ENCODE measurements at places on chromosomes 6 and 20.

- no peak for DNase-seq
These were observed 184.0 kb downstream of the GPX5 start for GRCh38 chr6:28709478-28710349.

- no peak for DNase-seq
These were observed 141.6 kb downstream of the TRIM27 start for GRCh38 chr6:28782113-28782673.

- no peak for DNase-seq
These were observed 12.7 kb upstream of the EFHC1 start for GRCh38 chr6:52407467-52407866.

GRCh38 chr6:18293076-18293904 is 29.0 kb upstream of the DEK start:
- no peak for DNase-seq

GRCh38 chr6:159004592-159004991 is 4.6 kb upstream of the RSPH3 start:
- no peak for DNase-seq

DNA sequence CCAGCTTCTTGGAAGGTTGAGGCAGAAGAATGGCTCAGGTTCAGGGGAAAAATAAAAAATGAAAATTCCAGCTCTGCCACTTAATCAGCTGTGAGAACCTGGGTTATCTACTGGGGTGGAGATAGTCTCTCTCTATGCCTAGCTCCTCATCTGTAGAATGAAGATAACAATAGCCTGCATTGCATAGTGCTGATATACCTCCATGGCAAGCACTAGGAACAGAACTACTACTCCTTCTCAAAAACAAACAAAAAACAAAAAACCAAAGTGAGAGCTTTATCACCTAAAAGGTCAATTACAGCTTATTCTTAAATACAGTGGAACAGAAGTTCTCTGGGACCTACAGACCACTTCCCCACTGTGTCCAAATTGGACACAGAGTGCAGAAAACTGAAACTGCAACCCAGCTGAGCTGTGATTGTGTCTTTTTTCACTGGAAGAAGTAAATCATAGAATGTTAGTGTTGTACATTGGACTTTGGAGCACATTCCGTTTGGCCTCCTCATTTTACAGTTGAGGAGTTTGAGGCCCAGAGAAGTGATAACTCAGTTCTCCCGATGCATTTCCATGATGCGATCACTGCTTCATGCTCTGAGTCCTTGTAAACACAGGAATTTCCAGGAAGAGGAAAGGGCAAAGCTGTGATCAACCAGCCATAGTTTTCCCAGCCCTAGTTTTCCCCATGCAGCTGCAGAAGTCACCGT is 23.3 kb downstream of the MTFR2 start:
- no peak for DNase-seq

GRCh38 chr6:37273690-37274089 is 15.7 kb upstream of the TMEM217 start:
- no peak for DNase-seq

DNA sequence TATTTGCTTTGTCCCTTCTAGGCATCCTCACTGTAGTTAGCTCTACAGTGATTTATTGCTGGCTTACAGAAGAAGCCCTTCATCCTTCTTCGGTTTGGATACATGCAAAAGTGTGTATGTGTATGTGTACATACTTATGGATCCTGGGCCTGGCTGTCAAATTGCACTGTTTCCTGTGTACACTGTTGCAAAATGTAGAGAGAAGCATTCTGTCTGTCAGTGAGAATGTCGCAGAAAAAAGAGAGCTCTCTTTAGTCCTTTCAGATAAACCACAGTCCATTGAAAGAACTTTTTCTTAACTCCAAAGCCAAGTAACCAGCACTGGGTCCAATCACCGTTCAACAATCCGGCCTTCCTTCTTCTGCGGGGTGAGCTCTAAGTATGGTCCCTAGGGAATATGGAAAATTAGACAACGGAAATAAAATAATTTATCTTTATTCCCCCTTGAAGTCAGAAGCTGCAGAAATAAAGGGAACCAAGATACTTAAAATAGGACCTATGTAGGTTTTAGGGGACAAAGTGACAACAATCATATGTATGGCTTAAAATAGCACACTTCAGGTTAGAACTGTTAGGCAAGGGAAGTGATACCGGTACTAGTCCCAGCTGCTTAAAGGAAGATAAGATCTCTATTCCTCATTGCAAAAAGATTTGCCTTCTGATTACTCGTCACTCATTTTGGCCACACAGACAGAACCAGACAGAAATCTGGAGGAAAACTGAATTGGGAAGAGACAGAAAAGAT is 107.0 kb downstream of the CD83 start:
- DNase-seq: no peak

- DNase-seq: no peak
These were observed 48.6 kb downstream of the HAO1 start for GRCh38 chr20:7891705-7892104.

GRCh38 chr6:56843476-56844349 is 111.2 kb upstream of the BEND6 start:
- DNase-seq: peak; percentile 73

DNA sequence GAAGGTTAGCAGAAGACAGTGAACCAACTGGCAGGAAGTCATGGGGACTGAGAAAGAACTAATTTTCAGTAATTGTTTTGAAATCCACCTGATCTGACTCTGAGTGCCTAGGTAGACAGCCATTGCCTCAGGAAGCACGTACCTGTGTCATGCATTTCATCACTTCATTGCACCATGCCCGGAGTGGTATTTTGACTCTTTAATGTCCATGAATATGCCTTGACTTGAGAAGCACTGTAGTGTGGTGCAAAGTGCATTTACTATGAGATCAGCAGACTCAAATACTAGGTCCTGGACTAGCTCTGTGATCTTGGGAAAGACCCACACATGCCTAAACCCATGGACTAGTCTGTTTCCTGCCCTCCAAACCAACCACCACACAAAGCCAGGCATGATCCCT is 370.9 kb upstream of the MARCKS start:
- no peak for DNase-seq

DNA sequence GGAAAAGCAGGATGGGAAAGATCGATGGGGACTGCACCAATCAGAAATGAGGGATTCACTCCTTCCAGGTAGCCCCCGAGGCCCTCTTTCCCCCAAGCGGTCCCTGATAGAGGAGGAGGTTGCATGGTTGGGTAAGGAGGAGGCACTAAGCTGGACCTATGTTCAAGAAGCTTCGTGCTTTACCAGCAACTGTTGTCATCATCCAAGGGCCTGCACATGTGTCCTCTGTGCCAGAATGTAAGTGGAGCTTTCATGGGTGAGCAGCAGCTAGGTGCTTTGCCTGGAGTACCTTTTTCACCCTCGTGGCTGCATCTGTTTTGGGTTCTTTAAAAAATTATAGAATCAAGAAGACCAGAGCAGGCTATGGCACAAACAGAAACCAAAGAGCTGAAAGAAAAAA is 54.0 kb downstream of the GMPR start:
- DNase-seq: no peak

- DNase-seq: no peak
These were observed 100.8 kb downstream of the CAP2 start for GRCh38 chr6:17494177-17494576.

GRCh38 chr20:23603321-23603720 is 2.4 kb downstream of the CST9 start:
- no peak for DNase-seq

GRCh38 chr6:136378888-136379287 is 89.2 kb upstream of the BCLAF1 start:
- no peak for DNase-seq

DNA sequence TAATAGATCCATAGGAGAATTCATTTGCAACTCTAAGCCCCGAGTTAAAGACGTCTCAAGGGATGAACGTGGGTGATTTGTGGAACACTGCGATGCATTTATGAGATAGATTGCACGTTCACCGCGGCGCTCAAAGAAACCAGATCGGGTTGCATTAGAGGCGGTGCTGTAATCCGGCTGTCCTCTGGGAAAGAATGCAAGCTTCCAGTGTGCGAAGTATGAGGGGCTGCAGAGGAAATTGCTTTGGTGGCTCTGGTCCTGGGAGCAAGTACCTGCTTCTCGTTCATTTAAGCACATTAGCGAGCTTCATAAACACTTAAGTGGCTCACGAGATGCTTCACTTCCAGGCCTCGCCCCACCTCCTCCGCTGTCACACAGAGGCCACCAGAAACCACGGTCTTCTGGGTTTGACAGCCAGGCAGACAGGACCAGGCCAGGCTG is 182.3 kb downstream of the CDH4 start:
- DNase-seq: no peak

DNA sequence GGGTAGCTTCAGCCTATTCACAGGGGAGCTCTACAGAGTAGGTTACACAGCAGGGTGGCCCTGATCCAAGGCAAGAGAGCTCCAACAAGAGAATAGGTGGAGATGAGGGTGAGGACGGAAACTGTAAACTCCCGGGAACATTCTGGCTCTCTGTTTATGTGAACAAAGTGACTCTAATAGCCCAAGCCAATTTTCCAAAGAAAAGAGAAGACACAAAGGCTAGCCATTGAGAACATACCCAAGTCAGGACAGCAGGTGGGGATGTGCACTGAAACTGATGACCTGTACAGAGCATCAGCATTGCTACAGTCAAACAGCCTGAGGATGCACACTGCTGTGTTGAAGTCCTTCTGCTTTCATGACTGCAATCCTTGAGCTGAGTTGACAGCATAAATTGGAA is 136.0 kb upstream of the TOP1 start:
- peak; percentile 4 for DNase-seq

- no peak for DNase-seq
These were observed 131.2 kb downstream of the SH3BGRL2 start for GRCh38 chr6:79762370-79762769.

DNA sequence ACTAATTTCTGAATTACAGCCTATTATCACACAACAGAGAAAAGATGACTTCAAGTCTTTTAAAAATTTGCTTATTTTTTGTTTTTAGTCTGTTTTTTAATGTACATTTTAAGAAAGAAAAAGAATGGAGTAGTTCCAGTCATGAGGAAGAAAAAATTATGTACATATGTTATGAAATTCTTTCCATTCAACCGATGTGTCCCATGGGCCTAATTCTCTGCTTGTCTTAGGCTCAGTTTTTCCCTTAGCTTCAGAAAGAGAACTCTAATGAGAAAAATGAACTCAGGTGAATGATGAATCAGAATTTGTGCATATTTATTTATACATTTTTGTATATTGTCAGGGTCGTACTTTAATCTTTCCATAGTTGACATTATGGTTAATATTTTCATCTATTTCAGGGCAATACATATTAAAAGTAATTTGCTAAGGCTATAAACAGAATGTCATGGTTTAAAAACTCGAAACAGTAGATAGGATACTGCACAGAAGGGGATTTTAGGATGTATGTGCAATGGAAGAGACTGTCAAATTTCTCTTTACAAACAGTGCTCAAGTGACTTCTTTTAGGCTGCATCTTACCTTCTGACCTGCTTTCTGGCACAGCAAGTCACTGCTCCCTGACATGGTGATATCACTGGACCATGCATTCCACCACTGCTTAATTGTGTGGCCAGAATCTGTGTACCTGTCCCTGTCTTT is 153.1 kb downstream of the EPHA7 start:
- no peak for DNase-seq

DNA sequence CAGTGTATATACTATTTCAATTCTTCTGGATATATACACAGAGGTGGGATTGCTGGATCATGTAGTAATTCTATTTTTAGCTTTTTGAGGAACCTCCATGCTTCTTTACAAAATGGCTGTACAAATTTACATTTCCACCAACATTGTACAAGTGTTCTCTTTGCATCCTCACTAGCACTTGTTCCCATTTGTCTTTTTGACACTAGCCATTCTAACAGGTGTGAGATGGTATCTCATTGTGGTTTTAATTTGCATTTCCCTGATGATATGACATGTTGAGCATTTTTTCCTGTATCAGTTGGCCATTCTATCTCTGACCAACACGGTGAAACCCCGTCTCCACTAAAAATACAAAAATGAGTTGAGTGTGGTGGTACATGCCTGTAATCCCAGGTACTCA is 68.1 kb upstream of the PMEPA1 start:
- no peak for DNase-seq

- DNase-seq: no peak
These were observed 15.1 kb upstream of the EDN1 start for GRCh38 chr6:12275107-12275506.

DNA sequence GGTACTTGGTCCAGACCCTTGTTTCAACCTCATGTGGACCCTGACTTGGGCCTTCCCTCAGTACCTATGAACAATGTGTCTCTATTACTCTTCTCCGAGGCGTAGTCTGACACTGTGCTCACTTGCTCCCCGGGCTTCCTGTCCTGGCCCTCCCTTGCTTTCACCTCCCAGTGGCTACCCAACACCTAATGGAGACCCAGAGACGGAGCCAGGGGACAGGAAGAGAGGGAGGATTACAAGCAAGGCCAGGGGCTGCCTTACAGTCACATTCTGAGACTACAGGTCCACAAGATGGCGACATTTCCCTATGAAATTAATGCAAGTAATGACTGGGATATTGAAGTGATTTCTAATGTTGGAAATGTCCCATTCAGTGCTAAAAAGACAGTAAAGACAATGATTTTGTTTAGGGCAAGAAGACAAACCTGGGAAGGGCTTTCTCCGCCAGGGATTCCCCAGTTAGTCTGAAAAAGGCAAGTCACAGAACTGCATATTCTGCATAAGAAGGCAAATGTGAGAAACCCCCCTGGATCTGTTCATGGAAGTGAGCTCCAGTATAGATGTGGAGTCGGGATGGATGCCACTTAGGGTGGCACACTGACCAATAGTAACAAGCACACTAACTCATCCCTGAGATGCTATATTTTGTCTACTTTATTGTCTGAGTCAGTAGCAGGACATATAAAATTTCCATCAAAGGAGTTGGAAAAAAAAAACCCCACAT is 44.0 kb upstream of the ZBTB24 start:
- peak; percentile 37 for DNase-seq

DNA sequence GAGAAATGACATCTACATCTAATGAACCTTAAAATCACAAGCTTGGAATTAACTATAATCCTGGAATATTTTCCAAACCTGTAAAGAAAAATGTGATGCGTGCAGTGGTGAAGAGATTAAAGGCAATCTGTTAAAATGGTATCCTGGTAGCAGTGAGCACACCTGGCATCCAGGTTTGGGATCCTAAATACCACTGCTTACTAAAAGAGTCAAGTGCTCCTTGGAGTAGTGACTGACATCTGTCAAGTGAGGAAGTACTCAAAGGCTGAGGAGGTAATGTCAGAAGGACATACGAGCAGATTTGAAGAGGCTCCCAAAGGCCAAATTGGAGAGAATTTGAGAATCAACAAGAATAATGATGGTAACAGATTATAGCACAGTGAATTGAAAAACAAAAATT is 32.8 kb downstream of the PCMT1 start:
- no peak for DNase-seq

DNA sequence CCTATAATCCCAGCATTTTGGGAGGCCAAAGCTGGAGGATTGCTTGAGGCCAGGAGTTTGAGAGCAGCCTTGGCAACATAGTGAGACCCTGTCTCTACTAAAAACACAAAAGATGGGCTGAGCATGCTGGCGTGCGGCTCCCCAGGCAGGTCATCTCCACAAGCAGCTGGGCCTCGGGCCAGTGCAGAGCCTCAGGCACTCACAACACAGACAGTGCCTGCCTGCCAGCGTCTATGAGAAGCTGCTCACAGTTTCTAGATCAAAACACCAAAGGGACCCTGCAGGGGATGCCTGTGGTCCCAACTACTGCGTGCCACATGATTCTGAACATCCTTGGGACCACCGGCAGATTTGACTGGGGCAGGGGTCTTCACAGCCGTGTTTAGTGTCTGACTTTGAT is 59.4 kb downstream of the GINS1 start:
- no peak for DNase-seq

GRCh38 chr6:111423960-111424846 is 58.8 kb downstream of the REV3L start:
- DNase-seq: no peak
